ENCODE measurements at places on chromosomes 2 and 18. TPM values are rescaled to one million over a fixed set of nuclear protein-coding genes. Genes with fewer than 3 reads are reported as not detected.
A peak's percentile ranks its signal among the peaks of the same experiment; 100 is the strongest.

GRCh38 chr2:209998596-209998995 lies 3.8 kb upstream of the RPE start:
- peaks cover 12% of the 10 kb centered on the region for H3K4me1 ChIP-seq
- H3K36me3 ChIP-seq = no peaks in the 10 kb centered on the region

The REG1B gene
- total RNA-seq = not detected

DNA sequence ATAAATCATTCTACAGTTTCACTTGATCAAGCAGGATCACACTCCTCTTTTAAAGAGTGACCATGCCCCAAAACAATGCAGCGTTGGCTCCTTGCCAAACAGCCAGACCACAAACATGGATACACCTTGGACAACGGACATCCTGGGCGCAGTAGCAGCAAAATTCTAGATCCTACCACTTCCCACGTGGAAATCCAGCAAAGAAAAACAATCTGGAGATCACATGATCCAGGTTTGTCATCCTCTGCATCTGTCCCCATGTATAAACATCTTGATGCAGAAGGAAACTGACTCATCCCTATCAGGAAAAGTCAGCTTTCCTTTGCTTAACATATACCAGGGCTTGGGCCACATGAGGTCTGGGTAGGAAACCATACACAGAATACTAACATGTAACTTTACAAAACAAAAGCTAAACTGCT lies 53.1 kb downstream of the ZNF521 start:
- H3K27ac ChIP-seq = no peak overlapping the region
- H3K4me1 ChIP-seq = no peaks in the 10 kb centered on the region
- no peaks in the 10 kb centered on the region for H3K27me3 ChIP-seq
- no peak overlapping the region for H3K4me3 ChIP-seq
- H3K36me3 ChIP-seq = no peaks in the 10 kb centered on the region
- DNase-seq = no peak

The MTLN gene
- total RNA-seq = 50.4 TPM

DNA sequence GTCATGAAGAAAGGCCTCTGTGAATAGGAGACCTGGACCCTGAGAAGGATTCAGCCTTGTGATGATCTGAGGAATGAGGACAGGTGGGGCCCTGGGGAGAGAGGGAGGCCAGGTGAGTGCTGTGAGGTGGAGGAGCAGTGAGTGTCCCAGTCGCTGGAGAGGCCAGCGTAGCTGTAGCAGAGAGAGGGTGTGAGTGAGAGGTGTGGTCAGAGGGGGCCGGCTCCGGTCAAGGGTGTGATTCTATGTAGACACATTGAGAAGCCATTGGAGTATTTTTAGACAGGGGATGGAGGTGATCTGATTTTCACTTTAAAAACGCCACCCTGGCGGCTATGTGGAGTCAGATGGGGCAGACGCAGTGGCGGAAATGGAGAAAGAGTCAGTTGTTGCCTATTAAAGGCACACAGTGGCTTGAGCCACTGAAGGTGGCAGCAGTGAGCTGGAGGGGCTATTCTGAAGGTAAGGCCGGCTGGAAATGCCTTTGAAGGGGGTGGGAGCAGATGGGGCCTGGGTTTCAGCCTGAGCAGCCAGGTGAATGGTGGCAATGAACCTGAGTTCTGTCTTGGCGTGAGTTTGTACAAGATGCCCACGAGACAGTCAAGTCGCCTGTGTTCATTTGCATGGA lies 55.6 kb downstream of the GREB1 start:
- DNase-seq = no peak
- no peak overlapping the region for H3K27ac ChIP-seq
- no peaks in the 10 kb centered on the region for H3K27me3 ChIP-seq

The MYO7B gene
- total RNA-seq = not detected

The RAB31 gene
- total RNA-seq = 1.7 TPM

- no peak overlapping the region for H3K27ac ChIP-seq
- H3K4me3 ChIP-seq = no peak overlapping the region
- no peaks in the 10 kb centered on the region for H3K27me3 ChIP-seq
- H3K4me1 ChIP-seq = no peaks in the 10 kb centered on the region
- H3K36me3 ChIP-seq = no peaks in the 10 kb centered on the region
These were observed 54.7 kb downstream of the BCL2 start for GRCh38 chr18:63264871-63265270.

- H3K4me1 ChIP-seq = no peaks in the 10 kb centered on the region
- no peaks in the 10 kb centered on the region for H3K27me3 ChIP-seq
- no peak for DNase-seq
- H3K4me3 ChIP-seq = no peak overlapping the region
- H3K27ac ChIP-seq = no peak overlapping the region
These were observed 973.0 kb upstream of the CHAC2 start for GRCh38 chr2:52794581-52794980.

The PROKR1 gene
- total RNA-seq = not detected

DNA sequence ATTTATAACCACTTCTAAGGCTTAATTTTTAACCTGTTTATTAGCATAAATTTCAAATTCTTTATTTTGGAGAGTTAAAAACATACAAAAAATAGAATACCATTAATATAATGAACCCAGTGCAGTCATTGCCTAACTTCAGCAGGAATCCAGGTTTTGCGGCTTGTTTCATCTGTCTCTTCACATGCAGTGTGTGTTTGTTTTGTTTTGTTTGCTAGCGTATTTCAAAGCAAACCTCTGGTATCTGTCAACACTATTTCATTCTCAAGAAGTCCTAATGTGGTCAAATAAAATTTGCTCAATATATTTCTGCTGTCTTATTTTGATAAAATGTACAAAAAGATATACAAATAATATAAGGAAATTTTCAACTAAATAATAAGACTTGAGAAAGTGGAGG lies 328.5 kb downstream of the AGPS start:
- no peaks in the 10 kb centered on the region for H3K27me3 ChIP-seq
- peaks cover 11% of the 10 kb centered on the region for H3K4me1 ChIP-seq
- no peak overlapping the region for H3K4me3 ChIP-seq
- peak; percentile 67 for DNase-seq

The LINC00305 gene
- total RNA-seq = not detected

The KCNK3 gene
- not detected for total RNA-seq

GRCh38 chr2:53865962-53866361 lies 6.2 kb upstream of the GPR75 start:
- peaks cover 43% of the 10 kb centered on the region for H3K36me3 ChIP-seq
- H3K4me3 ChIP-seq = no peak overlapping the region
- H3K27me3 ChIP-seq = no peaks in the 10 kb centered on the region
